ENCODE measurements at places on chromosomes 4 and X. TPM values are rescaled to one million over a fixed set of nuclear protein-coding genes. Genes with fewer than 3 reads are reported as not detected.

Gene NUP62CL
- 10.6 TPM for total RNA-seq

Gene SPATA4
- total RNA-seq: not detected

Gene ADH1C
- total RNA-seq: 25.3 TPM

Gene DLG3
- total RNA-seq: 27.0 TPM

- no peak for DNase-seq
Observed at GRCh38 chr4:109164011-109164410, 138.4 kb downstream of the COL25A1 start.

DNA sequence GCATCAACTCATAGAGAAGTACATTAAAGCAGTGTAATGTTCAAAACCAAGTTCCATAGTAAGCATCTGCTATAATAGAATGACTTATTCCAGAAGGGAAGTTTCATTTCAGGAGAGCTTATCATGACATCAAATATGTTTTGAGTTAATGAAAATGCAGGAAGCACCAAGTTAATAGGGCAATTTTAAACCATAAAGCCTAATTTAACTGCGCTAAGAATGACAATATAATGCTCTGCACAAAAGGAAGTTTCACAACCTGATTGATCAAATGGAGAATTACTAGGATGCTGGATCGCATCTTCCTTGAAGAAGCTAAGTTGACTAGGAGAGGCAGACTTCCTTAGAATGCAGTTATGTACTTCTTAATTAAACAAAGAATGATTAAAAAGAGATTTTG lies 416.9 kb upstream of the MAGEB2 start:
- no peak for DNase-seq

DNA sequence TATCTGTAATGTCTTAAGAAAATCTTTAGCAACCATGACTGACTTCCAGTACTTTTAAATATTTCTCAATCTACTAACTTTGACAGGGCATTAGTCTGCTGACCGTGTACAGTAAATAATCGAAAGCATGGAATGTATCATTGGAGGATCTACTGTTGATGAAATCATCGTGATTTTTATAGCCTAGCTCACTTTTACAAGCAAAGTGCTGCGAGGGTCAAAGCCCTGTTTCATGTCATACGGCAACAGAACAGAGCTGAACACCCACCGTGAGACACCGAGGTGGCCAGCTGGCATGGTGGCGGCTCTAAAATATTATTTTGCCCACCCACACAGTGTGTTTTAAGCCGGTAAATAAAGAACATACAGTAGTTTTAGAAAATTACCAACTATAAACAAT lies 679.3 kb downstream of the FAT4 start:
- DNase-seq: no peak

GRCh38 chr4:120881351-120881750 lies 41.2 kb downstream of the PRDM5 start:
- DNase-seq: no peak

- DNase-seq: no peak
Observed at GRCh38 chr4:95867919-95868318, 28.0 kb downstream of the PDHA2 start.

- no peak for DNase-seq
Observed at GRCh38 chr4:185520119-185520518, 15.2 kb downstream of the PDLIM3 start.

DNA sequence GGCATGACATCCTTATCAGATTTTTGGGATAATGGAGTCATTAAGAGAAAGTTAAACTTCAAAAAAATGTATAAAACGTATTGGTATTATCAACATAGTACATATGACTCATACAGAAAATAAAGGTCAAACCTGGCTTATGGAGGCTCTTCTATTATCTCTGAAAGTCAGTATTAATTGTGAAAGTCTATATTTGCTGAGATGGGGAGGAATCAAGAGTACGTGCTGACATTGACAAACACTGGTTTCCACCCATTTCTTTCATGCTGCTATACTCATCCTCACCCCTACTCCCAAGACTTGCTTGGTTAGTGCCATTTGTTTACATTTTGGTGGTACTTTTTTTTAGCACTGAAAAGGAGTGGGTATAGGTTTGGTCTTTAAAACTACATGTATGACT lies 30.8 kb upstream of the PLA2G12A start:
- DNase-seq: no peak

DNA sequence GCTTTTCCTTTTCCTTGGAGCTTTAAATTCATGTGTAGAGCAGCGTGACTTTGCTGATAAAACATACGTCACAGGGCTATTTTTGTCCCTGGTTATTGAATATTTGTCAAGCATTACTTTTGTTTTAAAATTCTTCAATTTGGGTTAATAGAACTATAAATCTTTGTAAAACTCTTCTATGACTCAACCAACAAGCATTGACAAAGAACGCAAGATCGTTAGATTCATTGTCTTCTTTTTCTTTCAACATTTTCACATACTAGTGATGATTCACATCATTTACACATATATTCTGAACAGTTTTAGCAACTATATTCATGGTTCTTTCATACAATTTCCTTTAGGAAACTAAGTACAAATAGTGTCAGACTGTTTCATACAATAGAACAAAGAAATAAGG lies 72.0 kb upstream of the GPM6A start:
- DNase-seq: no peak

- DNase-seq: no peak
Observed at GRCh38 chrX:16061296-16061695, 62.1 kb upstream of the GRPR start.

Data from vagina (tissue), 2 donors.